ENCODE measurements at places on chromosomes 13 and 19. TPM values are rescaled to one million over a fixed set of nuclear protein-coding genes. Genes with fewer than 3 reads are reported as not detected.

Gene FFAR2
- not detected for total RNA-seq

Gene ALOX5AP
- total RNA-seq = 2.3 TPM

Gene TMPRSS9
- total RNA-seq = not detected

Gene CDX2
- total RNA-seq = not detected

Gene SSC5D
- 34.0 TPM for total RNA-seq

Gene IGFL4
- total RNA-seq = not detected

Gene ZNF729
- not detected for total RNA-seq

Gene HSPH1
- total RNA-seq = 13.6 TPM

Gene LGI4
- 0.49 TPM for total RNA-seq

Gene NR2C2AP
- 19.4 TPM for total RNA-seq

Gene POSTN
- total RNA-seq = 61.6 TPM

Gene CABP5
- not detected for total RNA-seq

Gene TGFBR3L
- 4.4 TPM for total RNA-seq

Gene PNMA8B
- total RNA-seq = 0.81 TPM

Gene NKG7
- total RNA-seq = not detected

Gene RNF225
- 0.13 TPM for total RNA-seq

Gene ZNF610
- total RNA-seq = 2.2 TPM

Gene ZNF493
- total RNA-seq = 2.3 TPM

Measured in mesangial cell (primary cell).